ENCODE measurements at places on chromosomes 4 and X.

- DNase-seq = no peak
Observed at GRCh38 chrX:125387945-125388344, 68.3 kb downstream of the TEX13C start.

- DNase-seq = peak; percentile 99
Observed at GRCh38 chrX:386768-387575, at the start of gene PPP2R3B. Gene PPP2R3B, minus strand, starts transcription at chrX:386907. Its CDS starts 216 bp downstream, at chrX:386691.

- DNase-seq = peak; percentile 89
Observed at GRCh38 chr4:61200187-61200915, at the start of gene ADGRL3. Gene ADGRL3, plus strand, starts transcription at chr4:61200326.

DNA sequence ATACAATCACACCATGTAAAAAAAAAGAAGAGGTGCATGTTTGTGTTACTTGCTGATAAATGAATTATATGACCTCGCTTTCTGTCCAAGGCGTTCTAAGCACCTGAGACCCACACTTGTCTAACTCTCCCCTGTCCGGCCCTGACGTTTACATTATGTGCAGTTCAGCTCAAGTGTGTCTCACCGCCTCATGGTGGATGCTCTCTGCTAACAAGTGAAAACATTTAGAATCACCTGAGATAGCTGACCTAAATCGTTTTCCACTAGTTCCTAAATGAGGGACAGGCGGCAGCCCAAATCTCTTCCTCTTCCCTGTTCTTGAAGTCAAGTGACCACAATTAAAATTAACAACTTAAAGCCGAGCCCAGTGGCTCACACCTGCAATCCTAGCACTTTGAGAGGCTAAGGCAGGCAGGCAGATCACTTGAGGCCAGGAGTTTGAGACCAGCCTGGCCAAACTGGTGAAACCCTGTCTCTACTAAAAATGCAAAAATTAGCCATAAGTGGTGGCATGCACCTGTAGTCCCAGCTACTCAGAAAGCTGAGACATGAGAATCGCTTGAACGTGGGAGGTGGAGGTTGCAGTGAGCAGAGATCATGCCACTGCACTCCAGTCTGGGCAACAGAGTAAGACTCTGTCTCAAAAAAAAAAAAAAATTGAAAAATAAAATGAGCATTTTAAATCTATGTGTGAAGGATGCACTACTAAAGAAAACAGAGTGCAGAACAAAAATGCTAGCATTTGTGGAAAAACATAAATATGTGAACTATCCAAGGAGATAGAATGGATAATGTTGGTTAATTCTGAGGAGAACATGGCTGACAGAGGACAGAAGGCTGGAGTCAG, 3.9 kb upstream of the TIFA start:
- DNase-seq = no peak

DNA sequence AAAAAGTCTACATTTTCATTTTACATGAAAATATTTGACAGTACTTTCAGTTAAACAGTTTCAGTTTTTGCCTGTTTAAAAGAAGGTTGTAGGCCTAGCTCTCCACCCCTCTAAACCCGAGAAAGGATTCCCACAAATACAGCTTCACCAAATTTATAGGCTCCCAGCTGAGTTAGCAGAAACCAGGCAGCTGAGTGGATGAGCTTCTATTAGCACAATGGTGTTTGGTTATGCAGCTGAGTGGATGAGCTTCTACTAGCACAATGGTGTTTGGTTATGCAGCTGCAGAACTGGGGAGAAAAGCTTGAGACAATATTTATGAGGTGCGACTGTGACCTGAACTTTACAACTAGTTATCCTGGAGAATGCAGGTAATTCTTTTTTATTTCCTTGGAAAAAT, 36.6 kb upstream of the PAQR3 start:
- DNase-seq = no peak

Measured in H9 (cell line).